Breast epithelium (tissue), 4 donors: ENCODE measurements at places on chromosomes 7 and 10.

DNA sequence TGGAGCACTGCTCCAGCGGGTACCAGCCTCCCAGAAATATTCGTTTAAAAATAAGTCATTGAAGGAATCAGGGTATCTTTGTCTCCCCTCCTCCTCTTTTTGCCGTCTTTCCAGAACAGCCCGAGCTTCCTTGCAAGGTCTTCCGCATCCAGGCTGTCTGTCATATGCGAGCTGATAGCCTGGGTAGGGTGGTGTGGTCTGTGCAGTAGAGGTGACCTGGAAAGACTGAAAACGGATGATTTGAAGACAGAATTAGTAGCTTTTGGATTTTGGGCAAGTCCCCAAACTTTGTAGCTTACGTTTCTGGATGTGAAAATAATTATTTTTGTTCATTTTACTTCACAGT, 480 bp downstream of the VPS50 start:
- H3K27ac ChIP-seq: peak overlapping the region; percentile 83
- no peaks in the 10 kb centered on the region for H3K4me1 ChIP-seq
- no peaks in the 10 kb centered on the region for H3K36me3 ChIP-seq
- DNase-seq: no peak
- H3K27me3 ChIP-seq: no peaks in the 10 kb centered on the region
- H3K4me3 ChIP-seq: peak overlapping the region; percentile 82

- no peak overlapping the region for H3K27ac ChIP-seq
- DNase-seq: no peak
- no peaks in the 10 kb centered on the region for H3K27me3 ChIP-seq
- no peak overlapping the region for H3K4me3 ChIP-seq
These were observed 7.3 kb downstream of the SLC16A9 start for GRCh38 chr10:59702347-59702746.

DNA sequence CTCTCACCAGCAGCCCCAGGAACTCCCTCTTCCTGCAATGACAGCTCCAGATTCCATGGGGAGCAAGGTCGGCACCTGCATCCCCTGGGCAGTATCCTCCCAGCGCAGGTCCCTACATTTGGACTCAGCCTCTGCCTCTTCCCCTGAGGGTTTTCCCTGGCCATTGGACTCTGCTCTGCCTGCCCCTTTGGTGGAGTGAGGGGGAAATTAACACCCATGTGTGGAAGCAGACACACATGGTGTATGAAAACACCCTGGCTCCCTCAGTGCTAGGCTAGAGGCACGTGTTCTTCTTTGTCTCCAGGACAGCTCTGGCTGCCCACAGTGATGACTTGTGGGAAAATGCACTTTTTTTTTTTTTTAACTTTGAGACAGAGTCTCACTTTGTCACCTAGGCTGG, 8.4 kb downstream of the PRF1 start:
- H3K4me3 ChIP-seq: no peak overlapping the region
- DNase-seq: no peak
- no peaks in the 10 kb centered on the region for H3K36me3 ChIP-seq
- H3K27me3 ChIP-seq: no peaks in the 10 kb centered on the region
- no peaks in the 10 kb centered on the region for H3K4me1 ChIP-seq

- no peak overlapping the region for H3K27ac ChIP-seq
- H3K4me1 ChIP-seq: no peaks in the 10 kb centered on the region
- H3K36me3 ChIP-seq: no peaks in the 10 kb centered on the region
- H3K4me3 ChIP-seq: no peak overlapping the region
These were observed 106.5 kb upstream of the TMEM72 start for GRCh38 chr10:44804661-44805060.

GRCh38 chr7:159097661-159098423, 46.8 kb downstream of the VIPR2 start:
- H3K27ac ChIP-seq: peak overlapping the region; percentile 86
- peaks cover 5% of the 10 kb centered on the region for H3K4me1 ChIP-seq
- H3K4me3 ChIP-seq: no peak overlapping the region
- no peak for DNase-seq

DNA sequence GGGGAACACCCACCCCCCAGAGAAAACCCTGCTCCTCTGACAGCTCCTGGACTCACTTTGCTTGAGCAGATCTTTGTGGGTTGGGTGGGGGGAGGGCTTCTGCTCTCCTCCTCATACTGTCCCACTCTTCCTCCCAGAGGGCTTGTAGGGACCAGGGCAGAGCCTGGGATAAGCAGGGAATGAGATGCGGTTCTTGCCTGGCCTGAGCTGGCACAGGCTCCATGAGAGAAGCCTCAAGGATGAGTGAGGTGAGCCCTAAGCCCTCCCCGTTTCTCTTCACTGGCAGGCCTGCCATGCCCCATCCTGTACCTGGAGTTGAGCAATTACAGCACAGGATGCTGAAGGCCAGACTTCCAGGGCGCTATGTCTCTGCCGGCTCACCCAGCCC, 134.7 kb downstream of the ADAM12 start:
- H3K4me3 ChIP-seq: no peak overlapping the region
- H3K4me1 ChIP-seq: peaks cover 4% of the 10 kb centered on the region
- no peak for DNase-seq
- H3K27me3 ChIP-seq: no peaks in the 10 kb centered on the region
- H3K27ac ChIP-seq: peak overlapping the region; percentile 78

GRCh38 chr10:132176623-132177500, 9.9 kb upstream of the DPYSL4 start:
- no peaks in the 10 kb centered on the region for H3K4me1 ChIP-seq
- H3K4me3 ChIP-seq: no peak overlapping the region
- DNase-seq: no peak
- no peaks in the 10 kb centered on the region for H3K36me3 ChIP-seq

DNA sequence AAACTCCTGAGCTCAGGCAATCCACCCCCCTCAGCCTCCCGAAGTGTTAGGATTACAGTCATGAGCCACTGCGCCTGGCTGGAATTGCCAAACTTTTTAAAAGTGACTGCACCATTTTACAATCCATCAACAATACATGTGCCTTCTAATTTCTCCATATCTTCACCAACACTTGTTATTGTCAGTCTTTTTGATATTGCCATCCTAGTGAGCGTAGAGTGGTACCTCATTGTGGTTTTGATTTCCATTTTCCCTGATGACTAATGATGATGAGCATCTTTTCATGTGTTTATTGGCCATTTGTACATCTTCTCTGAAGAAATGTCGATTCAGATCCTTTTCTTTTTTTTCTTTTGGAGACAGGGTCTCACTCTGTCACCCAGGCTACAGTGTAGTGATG, 21.7 kb upstream of the STRIP2 start:
- no peaks in the 10 kb centered on the region for H3K27me3 ChIP-seq
- H3K4me3 ChIP-seq: no peak overlapping the region
- H3K36me3 ChIP-seq: peaks cover 5% of the 10 kb centered on the region
- no peak overlapping the region for H3K27ac ChIP-seq
- no peaks in the 10 kb centered on the region for H3K4me1 ChIP-seq
- no peak for DNase-seq

DNA sequence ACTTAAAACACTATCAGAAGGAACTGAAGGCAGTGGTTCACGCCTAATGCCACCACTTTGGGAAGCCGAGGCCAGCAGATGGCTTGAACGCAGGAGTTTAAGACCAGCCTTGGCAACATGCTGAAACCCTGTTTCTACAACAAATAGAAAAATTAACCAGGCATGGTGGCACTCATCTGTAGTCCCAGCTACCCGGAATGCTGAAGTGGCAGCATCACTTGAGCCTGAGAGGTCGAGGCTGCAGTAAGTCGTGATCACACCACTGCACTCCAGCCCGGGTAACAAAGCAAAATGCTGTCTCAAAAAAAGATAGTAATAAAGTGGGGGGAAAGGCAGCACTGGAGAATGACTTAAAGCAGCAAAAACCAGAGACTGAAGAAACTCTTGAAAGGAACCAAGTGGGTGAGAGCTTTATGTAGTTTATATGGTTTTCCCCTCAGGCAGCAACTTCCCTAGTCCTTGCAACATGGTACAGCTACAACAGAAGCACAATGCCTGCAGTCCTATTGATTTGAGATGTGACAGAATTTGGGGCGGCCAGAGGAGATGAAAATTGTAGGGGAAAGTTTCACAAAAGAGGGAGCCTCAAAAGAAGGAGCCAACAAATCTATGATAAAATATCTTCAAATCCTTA, 38.1 kb downstream of the GDI2 start:
- no peaks in the 10 kb centered on the region for H3K4me1 ChIP-seq
- H3K27ac ChIP-seq: peak overlapping the region; percentile 65
- no peak for DNase-seq
- H3K4me3 ChIP-seq: no peak overlapping the region
- H3K36me3 ChIP-seq: no peaks in the 10 kb centered on the region

- H3K4me3 ChIP-seq: no peak overlapping the region
- H3K36me3 ChIP-seq: no peaks in the 10 kb centered on the region
- H3K4me1 ChIP-seq: peaks cover 15% of the 10 kb centered on the region
- peak overlapping the region; percentile 4 for H3K27ac ChIP-seq
- no peaks in the 10 kb centered on the region for H3K27me3 ChIP-seq
These were observed 107.4 kb downstream of the UBE2H start for GRCh38 chr7:129845178-129845971.

DNA sequence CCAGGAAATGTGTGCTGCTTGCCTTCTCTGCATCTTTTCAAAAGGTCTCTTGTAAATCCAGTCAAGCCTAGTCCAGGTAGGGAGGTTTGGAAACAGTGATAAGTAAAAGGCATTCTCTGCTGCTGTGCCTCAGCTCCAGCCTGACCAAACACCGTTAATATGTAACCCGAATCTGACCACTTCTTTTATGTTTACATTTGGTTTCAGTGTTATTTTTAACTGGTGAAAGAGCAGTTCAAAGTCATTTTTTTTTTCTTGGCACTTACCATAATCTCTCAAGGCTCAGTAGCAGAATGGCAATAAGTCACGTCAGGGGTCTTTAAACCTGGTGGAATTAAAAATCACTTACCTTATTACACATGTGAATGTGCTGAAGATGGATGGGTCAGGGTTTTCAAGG, 216.8 kb downstream of the PTEN start:
- H3K27ac ChIP-seq: no peak overlapping the region
- H3K4me3 ChIP-seq: no peak overlapping the region
- DNase-seq: no peak
- no peaks in the 10 kb centered on the region for H3K27me3 ChIP-seq
- no peaks in the 10 kb centered on the region for H3K36me3 ChIP-seq

DNA sequence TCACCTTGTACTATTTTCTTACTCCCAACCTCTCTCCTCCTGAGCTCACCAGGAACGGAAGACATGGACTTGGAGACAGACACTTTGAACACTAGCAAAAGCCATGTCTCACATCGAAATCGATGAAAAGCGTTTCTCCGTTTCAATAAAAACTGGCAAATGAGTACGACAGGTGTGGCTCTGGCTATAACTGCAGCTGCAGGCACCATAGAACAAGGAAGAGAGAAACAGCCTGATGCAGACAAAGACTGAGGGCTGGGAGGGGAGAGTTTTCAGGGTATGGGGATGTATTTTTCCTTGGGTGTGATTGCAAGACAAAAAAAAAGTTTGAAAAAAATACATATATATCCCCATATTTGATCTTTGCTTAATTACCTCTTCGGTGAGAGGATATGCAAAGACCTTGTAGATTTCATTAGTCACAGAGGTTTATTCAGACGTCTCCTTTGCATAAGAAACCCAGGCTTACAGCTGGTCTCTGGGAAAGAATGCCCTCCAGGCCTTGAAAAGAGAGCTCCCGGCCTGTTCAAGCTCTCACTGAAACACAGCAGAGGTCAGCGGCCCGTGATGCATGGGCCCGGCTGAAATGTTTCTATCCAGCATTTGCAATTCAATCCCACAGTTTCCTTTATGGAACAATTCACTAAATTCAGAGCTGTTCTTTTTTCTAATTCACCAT, 63.1 kb downstream of the TLL2 start:
- H3K4me1 ChIP-seq: no peaks in the 10 kb centered on the region
- H3K27ac ChIP-seq: no peak overlapping the region
- no peak for DNase-seq
- no peaks in the 10 kb centered on the region for H3K27me3 ChIP-seq
- no peaks in the 10 kb centered on the region for H3K36me3 ChIP-seq

DNA sequence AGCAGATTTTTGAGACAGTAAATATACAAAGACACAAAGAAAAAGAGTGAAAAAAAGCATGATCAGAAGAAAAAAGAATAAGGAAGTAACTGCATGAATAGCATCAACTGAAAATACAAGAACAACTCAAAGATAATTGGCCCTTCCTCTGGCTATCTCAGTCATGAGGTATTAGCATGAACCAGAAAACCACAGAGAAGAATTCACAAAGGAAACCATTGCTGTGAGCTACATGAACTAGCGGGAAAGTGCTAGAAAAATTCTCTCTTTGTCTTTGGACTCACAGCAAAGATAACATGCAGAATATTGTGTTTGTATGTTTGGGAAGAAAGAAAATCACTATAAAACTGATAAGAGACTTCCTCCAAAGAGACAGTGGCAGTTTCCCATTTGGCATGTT, 82.9 kb downstream of the SORCS1 start:
- no peaks in the 10 kb centered on the region for H3K27me3 ChIP-seq
- no peak for DNase-seq
- no peak overlapping the region for H3K27ac ChIP-seq
- no peaks in the 10 kb centered on the region for H3K36me3 ChIP-seq
- H3K4me3 ChIP-seq: no peak overlapping the region

DNA sequence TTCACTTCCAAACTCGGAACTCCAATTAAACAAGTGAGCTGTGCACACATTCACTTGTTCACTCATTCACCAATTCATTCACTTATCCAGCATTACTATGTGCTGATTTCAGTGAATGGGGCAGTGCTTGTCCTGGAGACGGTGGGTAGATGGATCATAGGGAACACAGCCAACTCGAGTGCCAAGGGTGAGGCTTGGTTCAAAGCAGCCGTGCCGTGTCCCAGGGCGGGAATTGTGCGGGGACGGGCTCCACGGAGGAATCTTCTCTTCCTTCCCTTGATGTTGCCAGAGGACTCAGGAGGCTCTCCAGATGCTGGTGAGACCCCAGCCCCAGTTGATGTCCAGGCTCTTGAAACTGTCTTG, 2.9 kb downstream of the SH2D4B start:
- no peaks in the 10 kb centered on the region for H3K4me1 ChIP-seq
- no peak for DNase-seq
- H3K27me3 ChIP-seq: no peaks in the 10 kb centered on the region
- no peak overlapping the region for H3K4me3 ChIP-seq

- H3K4me3 ChIP-seq: no peak overlapping the region
- no peak for DNase-seq
These were observed 93.7 kb upstream of the STK17A start for GRCh38 chr7:43489257-43489656.

DNA sequence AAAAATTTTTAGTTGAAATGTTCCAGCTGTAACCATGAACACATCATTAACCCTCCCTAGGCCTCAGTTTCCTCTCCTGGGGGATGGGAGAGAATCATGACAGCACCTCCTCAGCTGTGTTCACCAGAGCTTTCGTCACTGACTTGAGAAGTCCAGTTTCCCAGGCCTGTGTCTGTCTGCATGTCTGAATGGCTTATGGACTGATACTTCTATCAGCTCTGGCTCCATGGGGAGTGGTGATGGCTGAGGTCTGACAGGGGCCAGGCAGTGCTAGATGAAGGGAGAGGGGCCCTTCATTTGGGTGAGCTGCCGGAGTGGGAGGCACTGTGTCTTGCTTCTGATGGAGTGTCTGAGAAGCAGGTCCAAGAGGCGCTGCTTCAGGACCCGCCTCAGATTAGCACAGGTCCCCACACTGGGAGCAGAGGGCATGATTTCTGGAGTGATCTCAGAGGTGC, 192.9 kb downstream of the PTPN20 start:
- H3K36me3 ChIP-seq: no peaks in the 10 kb centered on the region
- no peaks in the 10 kb centered on the region for H3K4me1 ChIP-seq
- no peak overlapping the region for H3K4me3 ChIP-seq
- no peak for DNase-seq
